Suppressor macrophage (primary cell): ENCODE measurements at places on chromosomes 1 and 21.

- DNase-seq = peak; percentile 94
Measured at GRCh38 chr21:39348355-39349210, at the start of gene HMGN1. TSS of gene HMGN1 (minus strand) at chr21:39349088. CDS start at chr21:39348917, 171 bp downstream.

- DNase-seq = no peak
Measured at GRCh38 chr1:174405219-174405618, 42.5 kb upstream of the GPR52 start.

- DNase-seq = no peak
Measured at GRCh38 chr1:74654708-74655107, 18.9 kb downstream of the ERICH3 start.

- no peak for DNase-seq
Measured at GRCh38 chr1:19602486-19602885, 41.6 kb upstream of the NBL1 start.

DNA sequence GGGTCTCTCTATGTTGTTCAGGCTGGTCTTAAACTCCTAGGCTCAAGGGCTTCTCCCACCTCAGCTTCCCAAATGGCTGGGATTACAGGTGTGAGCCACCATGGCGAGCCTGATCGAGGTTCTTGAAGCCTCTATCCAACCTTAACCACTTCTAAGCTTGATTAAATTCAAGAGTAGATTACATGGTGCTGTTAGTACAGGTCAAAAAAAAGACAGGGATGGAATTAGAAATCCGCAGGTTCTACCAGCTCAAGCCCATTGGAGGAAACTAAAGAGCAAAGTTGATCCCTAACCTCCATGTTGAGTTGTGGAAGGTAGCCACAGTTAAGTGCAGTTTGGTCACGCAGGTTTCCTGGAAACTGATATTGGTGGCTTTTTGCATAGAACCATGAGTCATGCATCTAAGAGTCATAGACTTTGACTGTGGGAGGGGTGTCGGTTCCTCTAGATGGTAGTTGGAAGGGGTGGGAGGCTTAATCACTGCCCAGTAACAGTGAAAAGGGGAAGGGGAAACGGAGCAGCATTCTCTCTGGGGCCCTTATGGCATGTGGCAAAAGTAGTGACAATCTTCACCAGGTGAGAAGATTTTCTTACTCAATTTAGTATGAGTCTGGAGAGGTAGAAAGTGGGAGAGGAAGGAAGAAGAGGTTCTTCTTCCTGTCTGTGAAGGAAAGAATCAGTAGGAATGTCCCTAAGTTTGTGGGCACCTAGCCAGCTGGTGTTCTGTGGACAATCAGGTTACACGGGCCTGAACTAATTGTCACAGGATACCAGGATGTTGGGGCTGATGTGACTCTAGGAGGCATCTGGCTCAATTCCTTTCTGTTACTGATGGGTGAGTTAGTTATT lies 7.0 kb downstream of the CD53 start:
- peak; percentile 72 for DNase-seq

GRCh38 chr1:187262731-187263130 lies 434.0 kb downstream of the PLA2G4A start:
- DNase-seq = no peak

DNA sequence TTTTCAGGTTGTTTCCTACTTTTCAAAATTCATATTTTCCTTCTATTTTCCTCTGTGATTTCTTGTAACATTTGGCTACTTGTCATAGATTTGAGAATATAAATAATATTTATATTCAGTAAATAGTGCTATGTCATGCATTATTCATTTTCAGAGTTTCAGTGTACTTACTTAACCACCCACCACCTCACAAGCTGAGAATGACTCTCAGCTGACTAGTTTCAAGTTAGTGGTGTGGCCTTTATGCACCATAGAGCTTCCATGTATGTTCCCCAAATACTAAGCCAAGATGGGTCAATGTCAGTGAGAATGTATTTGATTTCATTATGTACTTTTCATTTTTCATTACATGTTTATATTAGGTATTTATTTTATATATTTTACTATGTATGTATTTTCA lies 56.9 kb upstream of the RGS1 start:
- DNase-seq = peak; percentile 85

DNA sequence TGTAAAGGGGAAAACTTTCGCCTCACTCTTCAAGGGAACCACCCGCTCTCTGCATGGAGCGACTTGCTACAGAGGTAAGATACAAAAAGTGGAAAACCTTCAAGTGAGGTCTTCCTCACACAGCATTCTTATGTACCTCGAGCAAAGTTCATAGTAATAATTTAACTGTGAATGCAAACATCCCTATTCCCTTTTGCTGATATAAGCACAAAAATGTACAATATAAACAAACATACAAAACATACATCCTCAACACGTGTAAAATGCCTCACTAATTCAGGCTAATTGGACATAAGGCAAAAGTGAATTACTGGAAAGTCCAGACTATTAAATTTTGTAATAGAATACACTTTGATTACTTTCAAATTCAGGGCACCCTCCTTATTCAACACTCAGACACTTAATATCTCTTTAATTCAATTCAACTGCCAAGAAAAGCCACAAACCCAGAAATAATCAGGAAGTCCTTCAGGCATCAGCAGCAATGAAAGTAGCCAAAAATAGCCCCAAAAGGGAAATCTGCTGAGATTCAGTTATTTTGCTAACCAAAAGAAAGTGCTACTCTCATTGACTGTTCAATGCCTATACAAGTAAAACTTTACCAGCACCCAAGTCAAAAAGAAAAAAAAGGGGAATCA lies 15.2 kb upstream of the LMX1A start:
- DNase-seq = peak; percentile 55

- DNase-seq = no peak
Measured at GRCh38 chr1:8095584-8095983, 69.5 kb upstream of the ERRFI1 start.

DNA sequence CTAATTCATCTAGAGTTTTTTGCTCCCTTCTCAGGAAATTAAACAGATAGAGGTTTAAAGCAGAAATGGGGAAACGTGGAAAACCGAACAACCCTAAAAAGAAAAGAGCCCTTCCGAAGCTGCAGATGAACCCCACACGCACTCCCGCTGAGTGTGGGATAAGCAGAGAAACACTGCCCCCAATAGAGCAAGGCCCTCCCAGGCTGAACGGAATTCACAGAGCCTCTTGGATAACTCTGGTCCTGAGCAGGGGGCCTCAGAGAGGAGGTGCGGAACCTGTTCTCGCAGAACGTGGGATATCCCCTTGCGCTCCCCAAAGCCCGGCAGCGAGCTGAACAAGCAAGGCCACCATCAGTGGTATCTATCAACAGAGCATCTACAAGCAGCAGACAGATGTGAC lies 44.9 kb downstream of the SSBP3 start:
- DNase-seq = no peak

- no peak for DNase-seq
Measured at GRCh38 chr21:43348170-43348766, 78.7 kb downstream of the SIK1 start.

DNA sequence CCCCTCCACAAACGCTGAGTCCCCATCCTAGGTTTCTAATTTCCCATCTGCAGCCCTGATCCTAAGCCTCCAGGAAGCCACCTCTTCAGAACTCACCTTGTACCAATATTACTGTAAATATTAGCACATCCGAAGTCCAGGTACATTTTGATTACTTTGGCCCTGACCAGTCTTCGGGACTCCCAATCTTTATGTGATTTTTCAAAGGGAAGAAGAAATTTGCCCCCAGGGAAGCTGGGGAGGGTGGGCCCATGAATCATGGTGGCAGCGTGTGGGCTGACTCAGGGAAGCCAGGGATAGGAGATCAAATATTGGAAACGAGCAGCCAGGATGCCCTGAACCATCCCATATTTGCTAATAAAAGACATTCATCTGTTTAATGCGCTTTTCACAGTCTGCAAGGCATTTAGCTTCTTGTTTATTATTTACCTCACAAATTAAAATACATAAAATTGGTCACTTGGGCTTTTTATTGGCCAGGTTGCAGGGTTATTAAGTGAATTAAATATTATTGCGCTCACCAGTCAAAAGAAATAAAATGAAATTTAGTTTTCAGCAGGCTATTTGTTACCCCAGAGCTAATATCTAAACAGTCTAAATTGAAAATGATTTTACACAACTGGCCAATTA lies 46.6 kb downstream of the KIAA0040 start:
- DNase-seq = no peak

DNA sequence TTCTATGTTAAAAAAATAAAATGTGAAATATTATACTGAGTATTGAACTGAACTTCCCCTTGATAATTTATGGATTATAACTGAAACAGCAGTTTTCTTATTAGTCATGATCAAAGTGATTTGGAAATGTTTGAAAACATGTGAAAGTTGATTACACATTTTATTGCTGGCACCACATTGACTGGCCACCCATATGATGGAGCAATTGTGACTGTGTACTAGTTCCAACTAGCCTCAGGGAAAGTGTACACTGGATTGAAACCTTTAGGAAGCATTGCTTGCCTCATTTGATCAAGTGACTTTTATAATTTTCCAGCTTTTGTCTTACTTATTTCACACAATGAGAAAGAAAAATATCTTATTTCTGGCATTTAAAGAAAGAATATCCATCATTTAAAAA lies 128.0 kb upstream of the ADGRL2 start:
- no peak for DNase-seq

GRCh38 chr1:239270509-239270908 lies 115.9 kb upstream of the CHRM3 start:
- DNase-seq = no peak

DNA sequence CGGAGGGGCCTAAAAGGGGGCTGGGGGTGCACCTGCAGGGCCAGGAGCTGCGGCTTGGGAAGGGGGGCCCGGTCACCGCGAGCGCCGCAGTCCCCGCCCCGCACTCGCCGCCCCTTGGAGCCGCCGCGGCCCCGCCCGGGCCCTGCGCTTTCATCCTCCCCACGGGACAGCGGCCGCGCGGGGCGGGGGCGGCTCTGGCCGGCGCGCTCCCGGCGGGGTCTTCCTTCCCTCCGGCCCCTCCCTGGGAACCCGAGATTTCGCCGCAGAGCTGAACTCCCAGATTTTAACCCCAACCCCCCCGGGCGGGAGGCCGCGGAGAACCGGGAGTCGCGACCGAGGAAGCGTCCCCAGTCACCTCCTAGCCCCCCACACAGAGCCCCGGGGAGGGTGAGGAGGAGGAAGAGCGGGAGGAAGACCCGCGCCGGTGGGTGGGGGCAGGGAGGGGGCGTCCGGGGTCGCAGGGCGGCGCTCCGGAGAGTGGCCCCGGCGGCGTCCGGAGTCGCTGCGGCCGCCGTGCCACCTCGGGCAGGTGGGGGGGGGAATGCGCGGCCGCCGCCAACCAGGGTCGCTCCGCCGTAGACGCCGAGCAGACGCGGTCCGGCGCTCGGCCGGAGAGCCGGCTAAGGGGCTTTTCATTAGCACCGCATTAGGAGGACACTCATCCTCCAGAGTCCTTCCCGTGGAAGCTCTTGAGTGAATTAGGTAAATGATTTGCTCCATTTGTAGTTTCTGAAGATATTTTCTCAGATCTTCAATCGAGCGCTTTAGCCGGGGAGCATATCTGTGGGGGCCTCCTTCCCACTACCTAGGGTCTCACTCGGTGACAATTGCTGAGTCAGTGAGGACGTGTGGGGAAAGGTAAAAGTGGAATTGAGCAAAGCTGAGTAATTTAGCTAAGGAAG lies 31.6 kb upstream of the NFIA start:
- DNase-seq = peak; percentile 60

DNA sequence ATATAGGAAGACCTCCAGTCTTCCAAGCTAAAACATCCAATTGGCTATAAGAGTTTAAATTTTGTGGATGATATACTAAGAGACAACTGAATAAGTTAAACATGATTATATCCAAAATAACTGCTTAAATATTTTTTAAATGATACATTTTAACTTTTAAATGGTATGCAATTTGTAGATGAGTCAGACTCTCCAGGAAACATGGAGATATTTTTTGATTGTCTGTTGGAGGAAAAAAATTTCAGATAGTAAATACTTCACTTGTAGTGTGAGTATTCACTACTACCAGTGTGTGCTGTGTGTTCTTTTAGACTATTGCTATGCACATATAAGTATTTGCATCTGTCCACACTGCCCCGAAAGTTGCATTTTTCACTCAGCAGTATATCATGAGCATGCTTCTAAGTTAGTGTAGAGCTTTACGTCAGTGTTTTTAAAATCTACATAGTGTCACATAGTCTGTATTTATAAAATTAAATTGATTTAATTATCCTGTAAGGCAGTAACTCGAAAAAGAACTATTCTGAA lies 91.1 kb downstream of the USP25 start:
- DNase-seq = no peak
